ENCODE measurements at places on chromosomes 6 and 20.

DNA sequence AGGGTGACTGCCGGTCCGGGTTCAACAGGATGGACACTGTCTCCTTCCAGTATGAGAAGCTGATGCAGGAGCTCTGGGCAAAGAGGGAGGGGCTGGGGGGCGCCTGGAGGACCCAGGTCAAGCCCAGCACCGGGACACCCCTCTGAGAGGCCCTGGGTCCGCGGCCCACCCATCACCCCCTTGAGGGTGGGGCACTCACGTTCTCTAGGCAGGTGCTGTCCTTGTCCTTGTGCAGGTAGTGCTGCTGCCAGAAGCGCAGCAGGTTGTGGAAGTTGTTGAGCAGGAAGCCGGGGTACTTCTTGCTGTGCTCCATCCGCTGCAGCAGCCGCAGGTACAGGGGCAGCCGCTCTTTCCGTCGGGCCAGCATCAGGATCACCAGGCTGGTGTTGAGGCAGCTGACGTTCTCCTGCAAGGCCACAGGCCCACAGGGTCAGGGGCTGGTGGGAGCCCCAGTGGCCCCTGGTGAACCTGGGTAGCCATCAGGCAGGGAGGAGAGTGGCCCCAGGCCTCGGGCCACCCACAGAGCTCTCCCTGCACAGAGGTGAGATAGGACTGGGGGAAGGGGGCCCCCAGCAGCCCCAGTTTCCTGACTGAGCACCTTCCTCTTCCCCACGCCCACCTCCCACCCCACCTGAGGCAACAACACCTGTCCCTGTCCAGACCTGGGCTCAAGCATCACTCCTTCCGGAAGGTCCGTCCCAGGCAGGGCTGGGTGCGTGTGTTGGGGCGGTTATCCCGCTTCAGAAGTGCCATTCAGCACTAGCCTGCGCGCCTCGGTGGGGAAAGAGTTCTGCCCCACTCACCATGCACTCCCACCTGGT, 47.8 kb downstream of the MYH7B start:
- no peak for DNase-seq

DNA sequence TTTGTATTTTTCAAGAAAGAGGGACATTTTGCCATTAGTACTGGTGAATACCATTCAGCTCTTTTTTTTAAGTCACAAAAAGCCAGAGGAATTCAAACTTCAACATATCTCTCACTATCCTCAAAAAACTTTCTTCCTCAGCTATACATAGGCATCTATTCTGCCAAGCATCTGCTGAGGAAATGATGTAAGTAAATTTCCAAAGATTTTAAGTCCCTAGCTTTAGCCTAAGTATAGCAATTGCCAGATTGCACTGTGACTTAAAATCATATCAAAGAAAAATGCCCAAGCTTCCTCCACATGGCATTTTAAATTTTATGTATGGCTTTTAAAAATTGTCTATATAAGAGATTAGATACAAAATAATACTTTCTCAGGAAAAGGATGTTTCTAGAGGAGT, 237.4 kb downstream of the EYS start:
- no peak for DNase-seq

- no peak for DNase-seq
These were observed 23.8 kb downstream of the ANKS1A start for GRCh38 chr6:34912715-34913464.

DNA sequence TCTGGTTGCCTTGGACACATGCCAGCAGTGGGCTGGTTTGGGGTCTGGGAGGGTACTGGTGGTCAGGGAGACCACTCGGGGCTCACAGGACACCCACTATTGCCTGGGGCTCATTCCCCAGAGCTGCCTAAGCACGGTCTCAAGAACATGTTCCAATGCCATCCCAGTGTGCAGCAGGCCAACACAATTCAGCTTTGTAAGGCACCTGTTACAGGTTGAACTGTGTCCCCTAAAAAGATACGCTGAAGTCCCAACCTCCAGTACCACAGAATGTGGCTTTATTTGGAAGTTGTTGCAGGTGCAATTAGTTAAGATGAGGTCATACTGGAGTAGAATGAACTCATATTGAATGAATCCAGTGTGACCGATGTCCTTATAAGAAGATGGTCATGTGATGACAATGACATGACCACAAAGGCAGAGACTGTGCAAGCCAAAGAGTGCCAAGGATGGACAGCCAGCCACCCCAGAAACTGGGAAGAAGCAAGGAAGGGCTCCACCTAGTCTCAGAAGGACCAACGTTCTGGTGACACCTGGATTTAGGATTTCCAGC, 13.5 kb upstream of the MAS1 start:
- DNase-seq, result no peak

DNA sequence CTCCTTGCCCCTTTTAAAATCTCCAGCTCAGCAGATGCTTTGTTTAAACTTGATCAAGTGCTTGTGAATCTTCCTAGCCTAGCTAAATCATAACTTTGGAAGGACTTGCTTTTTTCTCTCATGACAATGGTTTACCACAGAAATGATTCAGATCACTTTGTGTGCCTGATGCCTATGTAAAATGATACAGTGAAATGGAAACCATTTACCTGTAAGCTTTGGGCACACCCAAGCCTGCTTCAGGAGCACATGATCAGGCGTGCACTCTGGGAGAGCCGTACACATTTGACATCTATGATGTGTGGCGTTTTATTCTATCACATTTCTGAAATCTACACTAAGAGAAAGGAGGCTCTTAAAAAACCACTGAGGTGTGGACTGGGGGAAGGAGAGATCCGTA, 41.1 kb downstream of the PTPN1 start:
- no peak for DNase-seq

Data from GM12891 (cell line).